Activated CD8-positive, alpha-beta memory T cell treated with anti-CD3 and anti-CD28 coated beads, Interleukin-2, amount 10 ng/mL, durations not matched to agents 7 days and 5 days (primary cell): ENCODE measurements at places on chromosomes 1 and 21.

GRCh38 chr1:89820422-89821321, at the start of gene LRRC8D:
LRRC8D (plus strand) TSS chr1:89821032; CDS start chr1:89933069, 112,037 bp downstream.
- peak within 1 kb of the TSS; percentile 76 for H3K4me3 ChIP-seq
- peak; percentile 78 for DNase-seq
- peaks cover 3% of the 10 kb centered on the region for H3K36me3 ChIP-seq
- peaks cover 23% of the 10 kb centered on the region for H3K4me1 ChIP-seq
- peak within 1 kb of the TSS; percentile 55 for H3K27ac ChIP-seq
- H3K27me3 ChIP-seq, result peaks cover 8% of the 10 kb centered on the region

DNA sequence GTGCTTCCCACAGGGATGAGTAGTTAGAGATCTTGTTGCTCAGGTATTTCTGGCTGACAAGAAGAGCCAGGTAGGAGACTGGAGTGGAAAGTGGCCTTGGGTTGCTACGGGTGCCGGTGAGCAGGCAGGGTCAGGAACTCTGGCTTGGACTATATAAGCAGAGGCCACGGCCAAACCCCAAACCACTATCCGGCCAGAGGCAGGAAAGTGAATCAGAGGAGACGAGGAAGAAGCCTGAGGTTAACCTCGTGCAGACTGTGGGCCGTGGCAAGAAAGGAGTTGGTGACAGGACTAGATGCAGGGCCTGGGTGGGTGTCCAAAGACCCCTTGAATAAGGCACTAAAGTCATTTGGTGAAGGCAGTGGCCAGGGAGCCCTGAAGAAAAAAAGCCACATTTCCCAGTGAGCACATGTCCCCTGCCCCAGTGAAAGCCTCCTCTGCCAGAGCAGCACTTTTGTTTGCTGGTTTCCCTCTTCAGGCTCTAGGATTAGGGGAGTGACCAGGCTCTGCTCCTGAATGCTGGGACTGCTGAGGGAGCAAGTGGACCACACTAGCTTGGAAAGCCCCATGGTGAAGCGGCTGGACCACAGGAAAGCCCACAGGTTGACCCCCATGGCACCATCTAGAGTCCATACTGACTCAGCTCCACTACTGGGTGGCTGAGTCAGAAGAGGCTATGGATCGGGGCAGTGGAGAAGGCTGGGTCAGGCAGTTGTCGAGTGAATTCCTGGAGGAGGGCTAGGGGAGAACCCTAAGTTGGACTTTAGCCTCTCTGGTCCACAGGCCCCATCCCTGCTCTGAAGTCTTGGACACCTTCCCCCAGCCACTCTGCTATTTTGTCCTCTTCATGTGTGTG, 23.4 kb downstream of the CSF1 start:
- peaks cover 24% of the 10 kb centered on the region for H3K4me1 ChIP-seq
- peaks cover 24% of the 10 kb centered on the region for H3K27me3 ChIP-seq
- peak; percentile 68 for DNase-seq
- no peak overlapping the region for H3K4me3 ChIP-seq
- peak overlapping the region; percentile 52 for H3K27ac ChIP-seq
- peaks cover 12% of the 10 kb centered on the region for H3K36me3 ChIP-seq

- no peaks in the 10 kb centered on the region for H3K27me3 ChIP-seq
- H3K4me3 ChIP-seq, result no peak overlapping the region
- peaks cover 22% of the 10 kb centered on the region for H3K4me1 ChIP-seq
- no peak for DNase-seq
- peak overlapping the region; percentile 69 for H3K27ac ChIP-seq
- H3K36me3 ChIP-seq, result no peaks in the 10 kb centered on the region
Observed at GRCh38 chr1:27606708-27607238, 2.8 kb upstream of the AHDC1 start.

- peak; percentile 44 for DNase-seq
- no peaks in the 10 kb centered on the region for H3K4me1 ChIP-seq
- H3K4me3 ChIP-seq, result no peak overlapping the region
- H3K36me3 ChIP-seq, result peaks cover 25% of the 10 kb centered on the region
- H3K27ac ChIP-seq, result no peak overlapping the region
Observed at GRCh38 chr1:201877877-201878401, 10.8 kb upstream of the SHISA4 start.

GRCh38 chr1:192476802-192477298, 98.7 kb upstream of the RGS1 start:
- no peak for DNase-seq
- no peak overlapping the region for H3K27ac ChIP-seq
- H3K4me3 ChIP-seq, result no peak overlapping the region
- no peaks in the 10 kb centered on the region for H3K4me1 ChIP-seq

DNA sequence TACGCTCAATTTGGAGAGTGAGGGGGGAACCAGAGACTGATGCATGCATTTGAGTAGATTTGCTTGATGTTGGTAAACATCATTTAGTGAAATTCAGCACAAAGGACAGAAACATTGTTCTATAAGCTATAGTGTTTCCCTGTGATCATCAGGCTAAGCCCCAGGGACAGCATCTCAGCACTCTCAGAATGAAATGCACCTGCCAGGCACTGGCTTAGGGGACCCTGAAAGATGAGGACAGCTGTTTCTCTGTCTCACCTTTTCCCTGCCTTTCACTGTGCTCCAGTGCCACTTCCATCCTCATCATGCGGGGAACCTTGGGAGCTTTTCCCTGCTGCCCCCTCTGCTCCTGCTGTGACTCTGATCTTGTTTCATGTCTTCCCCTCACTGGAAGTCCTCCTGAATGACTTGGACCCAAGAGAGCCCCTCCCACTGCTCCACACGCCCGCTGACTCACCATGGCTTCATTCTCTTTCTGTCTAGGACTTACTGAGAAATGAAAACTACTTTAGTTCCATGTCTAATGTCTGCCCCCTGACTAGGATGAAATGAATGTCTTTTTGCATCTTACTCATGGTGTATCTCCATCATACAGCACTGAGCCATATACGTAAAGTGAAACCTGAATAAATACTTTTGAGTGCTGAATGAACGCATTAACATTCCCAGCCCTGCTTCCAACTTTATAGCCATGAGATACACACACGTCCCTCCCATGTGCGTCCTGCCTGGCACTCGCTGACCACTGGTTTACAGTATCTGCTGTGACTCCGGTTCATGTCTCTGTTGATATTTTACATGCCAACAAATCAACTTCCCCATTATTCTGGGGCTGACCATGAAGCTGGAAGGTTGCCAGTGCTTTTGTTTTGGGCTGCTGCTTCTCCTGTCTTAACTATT, 182.0 kb downstream of the PCP4 start:
- no peaks in the 10 kb centered on the region for H3K27me3 ChIP-seq
- no peak overlapping the region for H3K4me3 ChIP-seq
- H3K27ac ChIP-seq, result no peak overlapping the region
- DNase-seq, result no peak

- no peak overlapping the region for H3K27ac ChIP-seq
- peaks cover 24% of the 10 kb centered on the region for H3K4me1 ChIP-seq
- peaks cover 23% of the 10 kb centered on the region for H3K36me3 ChIP-seq
- no peak overlapping the region for H3K4me3 ChIP-seq
Observed at GRCh38 chr1:155529109-155529508, 33.5 kb downstream of the ASH1L start.

DNA sequence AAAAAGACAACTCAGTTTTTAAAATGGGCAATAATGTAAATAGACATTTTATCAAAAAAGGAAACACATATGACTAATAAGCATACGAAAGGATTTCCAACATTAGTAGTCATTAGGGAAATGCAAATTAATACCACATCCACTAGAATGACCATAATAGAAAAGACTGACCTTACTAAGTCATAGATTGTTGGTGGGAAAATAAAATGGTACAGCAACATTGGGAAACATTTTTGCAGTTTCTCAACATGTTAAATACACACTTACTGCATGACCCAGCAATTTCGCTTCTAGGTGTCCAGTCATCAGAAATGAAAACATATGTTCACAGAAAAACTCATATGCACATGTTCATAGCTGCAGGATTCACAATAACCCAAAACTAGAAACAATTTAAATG, 29.9 kb upstream of the SLC44A3 start:
- peaks cover 4% of the 10 kb centered on the region for H3K4me1 ChIP-seq
- H3K4me3 ChIP-seq, result no peak overlapping the region
- H3K27ac ChIP-seq, result no peak overlapping the region
- DNase-seq, result no peak
- no peaks in the 10 kb centered on the region for H3K36me3 ChIP-seq
- H3K27me3 ChIP-seq, result peaks cover 24% of the 10 kb centered on the region

GRCh38 chr1:56063461-56063860, 515.9 kb downstream of the PLPP3 start:
- H3K4me1 ChIP-seq, result no peaks in the 10 kb centered on the region
- DNase-seq, result no peak
- H3K36me3 ChIP-seq, result no peaks in the 10 kb centered on the region
- H3K27me3 ChIP-seq, result no peaks in the 10 kb centered on the region
- no peak overlapping the region for H3K4me3 ChIP-seq

GRCh38 chr1:81144240-81144825, 656.4 kb upstream of the ADGRL2 start:
- H3K4me1 ChIP-seq, result no peaks in the 10 kb centered on the region
- DNase-seq, result no peak
- no peaks in the 10 kb centered on the region for H3K27me3 ChIP-seq
- H3K27ac ChIP-seq, result no peak overlapping the region
- H3K36me3 ChIP-seq, result no peaks in the 10 kb centered on the region
- H3K4me3 ChIP-seq, result no peak overlapping the region

- no peak for DNase-seq
- no peak overlapping the region for H3K27ac ChIP-seq
- H3K4me3 ChIP-seq, result no peak overlapping the region
- no peaks in the 10 kb centered on the region for H3K27me3 ChIP-seq
Observed at GRCh38 chr1:225980005-225980836, 18.9 kb downstream of the SDE2 start.

GRCh38 chr1:234975122-234975940, 153.3 kb downstream of the TOMM20 start:
- H3K4me3 ChIP-seq, result no peak overlapping the region
- peak overlapping the region; percentile 57 for H3K27ac ChIP-seq
- H3K27me3 ChIP-seq, result no peaks in the 10 kb centered on the region
- peaks cover 83% of the 10 kb centered on the region for H3K4me1 ChIP-seq
- H3K36me3 ChIP-seq, result peaks cover 2% of the 10 kb centered on the region
- no peak for DNase-seq

GRCh38 chr21:34109075-34109474, 35.7 kb downstream of the MRPS6 start:
- peaks cover 42% of the 10 kb centered on the region for H3K4me1 ChIP-seq
- H3K4me3 ChIP-seq, result no peak overlapping the region
- H3K36me3 ChIP-seq, result peaks cover 59% of the 10 kb centered on the region

DNA sequence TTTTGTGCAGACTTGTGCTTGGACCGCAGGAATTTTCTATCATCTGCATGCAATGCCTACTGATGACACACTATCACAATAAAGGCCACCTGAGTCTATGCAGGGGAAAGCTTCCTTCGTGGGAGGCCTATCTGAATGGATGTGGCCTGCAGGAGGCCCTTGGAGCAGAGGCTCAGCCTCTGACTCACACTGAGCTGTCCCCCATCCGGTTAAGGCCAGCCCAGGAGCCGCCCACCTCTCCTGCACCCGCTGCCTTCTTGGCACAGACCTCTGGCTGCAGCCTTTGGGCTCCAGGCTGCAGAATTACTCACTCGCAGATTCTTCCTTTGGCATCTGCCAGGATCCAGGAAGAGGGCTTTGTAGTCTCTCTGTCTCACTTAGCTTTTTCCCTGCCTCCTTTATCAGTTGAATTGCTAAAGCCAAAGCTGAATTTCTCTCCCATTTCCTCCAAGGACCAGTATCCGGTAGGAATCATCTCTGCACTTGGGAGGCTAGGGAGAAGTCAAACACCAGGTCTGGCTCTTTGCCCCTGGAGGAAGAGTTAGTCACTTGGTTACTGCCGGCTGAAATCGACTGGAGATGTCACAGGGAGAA, 65.1 kb upstream of the JUN start:
- no peak overlapping the region for H3K27ac ChIP-seq
- DNase-seq, result no peak
- H3K36me3 ChIP-seq, result no peaks in the 10 kb centered on the region
- H3K4me3 ChIP-seq, result no peak overlapping the region
- H3K27me3 ChIP-seq, result no peaks in the 10 kb centered on the region

GRCh38 chr1:81305997-81306452, 494.7 kb upstream of the ADGRL2 start:
- no peaks in the 10 kb centered on the region for H3K27me3 ChIP-seq
- no peaks in the 10 kb centered on the region for H3K4me1 ChIP-seq
- H3K4me3 ChIP-seq, result no peak overlapping the region
- DNase-seq, result no peak
- H3K36me3 ChIP-seq, result no peaks in the 10 kb centered on the region

DNA sequence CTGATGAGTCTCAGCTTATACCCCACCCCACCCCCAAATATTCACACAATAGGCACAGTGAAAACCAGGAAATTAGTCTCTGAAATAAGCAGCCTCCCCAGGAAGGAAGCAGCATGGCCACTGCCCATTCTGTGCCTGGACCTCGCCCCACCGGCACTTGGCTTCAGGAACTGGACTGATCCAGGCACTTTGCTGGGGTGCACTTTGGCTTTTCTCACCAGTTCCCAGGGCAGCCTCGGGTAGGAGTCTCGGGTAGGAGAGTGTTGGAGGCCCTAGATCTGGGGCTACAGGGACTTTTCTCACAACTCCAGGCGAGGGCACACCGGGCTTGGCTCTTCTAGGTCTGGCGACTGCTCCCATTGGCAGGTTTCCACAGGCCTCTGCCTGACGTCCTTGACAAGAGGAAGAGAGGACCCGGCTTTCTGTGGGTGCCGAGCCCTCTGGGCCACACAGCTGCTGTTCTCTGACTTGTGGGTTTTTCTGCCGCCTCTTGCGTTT, 18.7 kb downstream of the ADARB1 start:
- peaks cover 22% of the 10 kb centered on the region for H3K4me1 ChIP-seq
- DNase-seq, result no peak
- no peak overlapping the region for H3K4me3 ChIP-seq
- H3K27ac ChIP-seq, result no peak overlapping the region
- H3K27me3 ChIP-seq, result no peaks in the 10 kb centered on the region

DNA sequence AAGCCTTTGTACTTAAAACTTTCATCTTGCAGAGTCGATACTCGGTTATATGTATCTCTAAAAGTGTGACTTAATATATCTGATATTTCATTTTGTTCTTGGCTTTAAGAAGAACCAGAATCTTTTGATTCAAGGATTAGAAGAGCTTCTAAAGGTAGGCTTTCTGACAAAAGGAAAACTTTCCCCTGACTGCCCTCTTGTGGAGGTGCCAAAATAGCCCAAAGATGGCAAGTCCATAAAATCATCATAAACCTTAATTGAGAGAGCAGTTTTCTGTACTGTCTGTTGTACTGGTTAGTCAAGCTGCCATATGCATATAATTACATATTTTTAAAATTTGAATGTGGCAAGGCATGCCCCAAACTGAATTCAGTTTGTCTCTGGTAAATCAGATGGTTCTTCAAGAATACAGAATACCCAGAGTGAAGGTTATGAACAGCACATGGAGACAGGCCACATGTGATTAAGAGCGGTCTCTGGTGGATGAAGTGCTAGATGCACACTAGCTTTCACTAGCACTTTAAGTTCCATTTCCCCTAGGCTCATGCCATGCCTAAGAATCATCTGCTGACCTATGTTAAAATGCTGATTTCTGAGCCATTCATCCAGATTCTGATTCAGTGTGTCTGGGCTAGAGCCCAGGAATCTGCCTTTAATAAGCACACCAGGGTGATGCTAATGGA, 27.7 kb upstream of the ELAVL4 start:
- no peaks in the 10 kb centered on the region for H3K4me1 ChIP-seq
- H3K27me3 ChIP-seq, result no peaks in the 10 kb centered on the region
- H3K4me3 ChIP-seq, result no peak overlapping the region
- DNase-seq, result no peak
- no peak overlapping the region for H3K27ac ChIP-seq

GRCh38 chr1:210709701-210710100, 381.0 kb downstream of the HHAT start:
- no peak overlapping the region for H3K27ac ChIP-seq
- no peak for DNase-seq
- H3K4me1 ChIP-seq, result peaks cover 20% of the 10 kb centered on the region

- DNase-seq, result no peak
- no peak overlapping the region for H3K4me3 ChIP-seq
- no peaks in the 10 kb centered on the region for H3K4me1 ChIP-seq
- no peak overlapping the region for H3K27ac ChIP-seq
Observed at GRCh38 chr1:7393136-7393535, 378.0 kb upstream of the VAMP3 start.
